Brain microvascular endothelial cell (primary cell): ENCODE measurements at places on chromosomes 6 and 20.

DNA sequence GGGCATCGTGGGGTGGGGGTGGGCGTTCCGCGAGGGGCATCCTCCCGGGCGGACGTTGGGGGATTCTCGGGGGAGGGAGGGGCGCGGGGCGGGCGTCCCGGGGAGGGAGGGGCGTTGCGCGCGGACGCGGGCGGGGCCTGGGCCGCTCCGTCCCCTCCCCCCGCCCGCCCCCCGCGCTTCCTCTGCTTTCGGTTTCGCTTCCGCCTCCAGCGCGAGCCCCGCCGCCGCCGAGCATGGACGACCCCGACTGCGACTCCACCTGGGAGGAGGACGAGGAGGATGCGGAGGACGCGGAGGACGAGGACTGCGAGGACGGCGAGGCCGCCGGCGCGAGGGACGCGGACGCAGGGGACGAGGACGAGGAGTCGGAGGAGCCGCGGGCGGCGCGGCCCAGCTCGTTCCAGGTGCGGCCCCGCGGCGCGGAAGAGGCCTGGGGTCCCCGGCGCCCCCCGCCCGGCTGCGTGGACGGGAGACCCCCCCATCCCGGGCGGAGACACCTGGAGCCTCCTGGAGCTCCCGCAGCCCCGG, at the start of gene OGFR:
Gene OGFR (plus strand): TSS at position 209 of the 528 bp plus-strand sequence. CDS start 25 bp downstream, at position 234.
- no peak for DNase-seq

DNA sequence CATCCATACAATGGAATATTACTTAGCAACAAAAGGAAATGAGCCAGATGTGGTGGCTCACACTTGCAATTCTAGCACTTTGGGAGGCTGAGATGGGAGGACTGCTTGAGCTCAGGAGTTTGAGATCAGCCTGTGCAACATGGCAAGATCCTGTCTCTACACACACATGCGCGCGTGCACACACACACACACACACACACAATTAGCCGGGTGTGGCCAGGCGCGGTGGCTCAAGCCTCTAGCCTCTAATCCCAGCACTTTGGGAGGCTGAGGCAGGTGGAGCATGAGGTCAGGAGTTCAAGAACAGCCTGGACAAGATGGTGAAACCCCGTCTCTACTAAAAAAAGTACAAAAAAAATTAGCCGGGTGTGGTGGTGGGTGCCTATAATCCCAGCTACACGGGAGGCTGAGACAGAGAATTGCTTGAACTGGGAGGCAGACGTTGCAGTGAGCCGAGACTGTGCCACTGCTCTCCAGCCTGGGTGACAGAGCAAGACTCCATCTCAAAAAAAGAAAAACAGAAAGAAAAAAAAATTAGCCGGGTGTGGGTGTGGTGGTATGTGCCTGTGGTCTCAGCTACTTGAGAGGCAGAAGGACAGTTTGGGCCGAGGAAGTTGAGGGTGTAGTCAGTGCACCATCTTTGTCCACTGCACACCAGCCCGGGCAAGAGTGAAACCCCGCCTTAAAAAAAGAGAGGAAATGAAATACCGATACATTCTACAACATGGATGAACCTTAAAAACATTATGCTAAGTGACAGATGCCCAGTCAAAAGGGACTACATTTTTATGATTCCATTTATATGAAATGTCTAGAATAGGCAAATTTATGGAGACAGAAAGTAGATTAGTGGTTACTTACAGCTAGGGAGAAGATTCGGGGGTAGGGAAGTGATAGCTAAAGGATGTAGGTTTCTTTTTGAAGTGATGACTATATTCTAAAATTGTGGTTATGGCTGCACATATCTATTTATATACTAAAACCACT, 52.5 kb downstream of the RBL1 start:
- DNase-seq = no peak

DNA sequence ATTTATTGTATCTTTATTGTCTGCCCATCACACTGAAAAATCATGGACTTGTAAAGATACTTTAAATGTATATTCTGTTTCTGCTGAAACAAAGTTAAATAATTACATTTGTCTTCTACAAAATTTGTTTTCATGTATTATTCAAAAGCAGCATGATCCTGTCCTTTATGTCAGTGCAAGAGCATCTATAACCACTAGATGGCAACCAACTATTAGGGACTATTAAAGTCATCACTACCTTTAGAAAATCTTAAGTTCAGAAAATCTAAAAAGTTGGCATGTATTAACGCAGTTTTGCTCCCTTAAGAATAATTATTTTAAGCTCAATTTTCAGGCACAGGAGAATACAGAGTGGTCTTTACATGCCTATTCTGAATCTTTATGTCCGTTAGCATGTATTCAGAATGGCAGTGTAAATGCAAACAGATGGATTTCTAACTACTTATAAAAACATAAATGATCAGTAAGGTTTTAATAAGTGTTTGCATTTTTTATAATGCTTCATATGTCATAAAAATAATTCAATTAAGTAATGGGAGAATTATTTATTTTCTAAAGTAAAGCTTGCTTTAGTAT, 17.8 kb downstream of the TMEM30A start:
- DNase-seq = no peak

DNA sequence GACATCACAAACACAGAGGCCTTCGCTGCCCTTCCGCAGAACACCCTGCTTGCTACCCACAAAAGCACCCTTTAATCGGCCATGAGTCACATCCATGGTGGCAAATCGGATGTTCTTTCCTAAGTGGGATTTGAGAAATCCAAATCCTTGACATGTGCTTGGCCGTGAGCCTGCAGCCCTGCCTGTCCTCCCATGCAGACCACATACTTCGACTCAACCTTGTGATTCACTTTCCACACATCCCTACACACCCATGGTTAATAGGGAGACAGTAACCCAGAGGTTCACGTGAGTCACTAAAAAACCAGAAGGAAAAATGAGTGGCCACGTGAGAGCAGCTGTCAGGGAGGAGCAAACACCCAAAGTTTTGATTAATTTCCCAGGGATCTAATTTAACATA, 19.4 kb downstream of the RAMACL start:
- DNase-seq = peak; percentile 91

GRCh38 chr20:19181552-19181951, 30.9 kb upstream of the SLC24A3 start:
- DNase-seq = no peak
